Small intestine (tissue), 16 donors: ENCODE measurements at places on chromosomes 6 and 20.

DNA sequence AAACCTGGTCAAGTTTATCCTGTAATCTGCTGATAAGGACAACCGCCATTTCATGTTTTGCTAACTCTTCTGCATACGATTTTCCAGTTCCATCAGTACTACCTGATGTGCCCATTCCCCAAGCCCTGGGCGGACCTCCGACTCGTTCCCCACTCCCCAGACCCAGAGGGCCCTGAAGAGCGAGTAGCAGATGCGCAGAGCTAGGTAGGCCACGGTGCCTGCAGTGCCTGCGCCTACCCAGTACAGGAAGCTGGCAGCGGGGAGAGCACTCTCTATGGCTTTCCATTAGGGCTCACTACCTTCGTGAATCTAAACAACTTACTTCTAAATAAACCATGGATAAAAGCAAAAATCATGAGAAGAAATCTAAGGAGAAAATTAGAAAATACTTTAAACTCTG lies 14.3 kb upstream of the ZDHHC14 start:
- no peak for DNase-seq

DNA sequence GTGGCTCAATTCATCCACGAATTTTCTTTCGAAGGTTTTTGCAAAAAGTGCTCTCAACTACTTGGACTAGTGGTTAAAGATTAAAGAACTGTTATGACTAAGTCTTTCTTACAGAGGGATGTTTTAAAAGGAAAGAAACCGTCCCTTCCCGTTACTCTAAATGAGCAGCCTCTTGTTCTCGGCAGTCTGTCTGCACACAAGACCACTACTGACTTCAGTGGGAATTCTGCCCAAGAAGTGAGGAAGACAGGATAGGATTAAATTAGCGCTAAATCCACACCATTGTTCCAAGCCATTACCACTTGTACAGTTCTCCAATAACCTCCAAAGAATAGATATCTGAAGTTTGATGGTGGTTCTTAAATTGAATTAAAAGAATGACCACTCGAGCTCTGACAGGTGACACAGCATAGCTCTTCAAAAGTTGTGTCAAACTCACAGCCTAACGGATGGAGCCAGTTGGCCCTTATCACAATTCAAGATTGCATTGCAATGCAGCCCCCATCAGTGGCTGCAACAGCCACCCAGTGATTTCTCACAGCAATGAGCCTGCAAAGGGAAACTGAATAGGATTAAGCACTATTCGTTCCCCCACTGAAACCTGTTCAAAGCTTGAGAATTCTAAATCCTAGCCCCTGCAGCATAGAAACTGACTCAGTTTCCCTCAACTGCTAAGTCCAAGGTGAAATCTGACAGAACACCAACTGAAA lies 1.8 kb downstream of the EPB41L2 start:
- DNase-seq: peak; percentile 11

DNA sequence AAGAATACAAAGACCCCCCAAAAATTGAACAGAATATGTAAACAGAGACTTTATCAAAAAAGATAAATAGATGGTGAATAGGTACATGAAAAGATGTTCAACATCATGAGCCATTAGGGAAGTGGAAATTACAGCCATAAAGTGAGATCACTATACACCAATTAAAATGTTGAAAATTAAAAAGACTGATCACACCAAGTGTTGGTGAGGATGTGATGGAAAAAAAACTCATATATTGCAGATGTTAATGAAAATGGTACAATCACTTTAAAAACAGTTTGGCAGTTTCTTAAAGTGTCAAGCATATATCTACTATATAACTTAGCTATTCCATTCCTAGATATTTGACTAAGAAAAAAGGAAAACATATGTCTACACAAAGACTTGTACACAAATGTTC lies 280.5 kb downstream of the DHX35 start:
- DNase-seq: no peak

- DNase-seq: no peak
Observed at GRCh38 chr6:81683912-81684311, 68.6 kb downstream of the TENT5A start.

- DNase-seq: no peak
Observed at GRCh38 chr20:44464514-44464913, 11.2 kb upstream of the TTPAL start.

- no peak for DNase-seq
Observed at GRCh38 chr20:25320035-25320800, 70.4 kb downstream of the ABHD12 start.

DNA sequence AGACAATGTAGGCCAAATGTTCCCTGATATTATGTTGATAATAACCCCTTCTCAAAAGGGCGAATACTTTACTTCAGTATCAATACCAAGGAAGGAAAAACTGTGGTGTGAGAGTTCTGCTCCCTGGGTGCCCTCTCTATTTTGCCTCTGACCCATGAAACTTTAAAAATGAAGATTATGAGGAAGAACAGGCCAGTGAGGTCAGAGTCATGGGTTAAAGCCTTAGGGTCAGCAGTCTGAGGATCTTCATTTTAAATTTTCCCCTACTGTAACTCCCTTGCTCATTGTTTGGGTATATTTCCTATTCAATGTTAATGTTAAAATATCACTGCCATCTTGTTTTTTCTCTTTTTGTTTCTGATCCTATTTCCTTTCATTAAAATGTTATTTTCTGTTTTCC lies 47.9 kb downstream of the PRKN start:
- DNase-seq: no peak

GRCh38 chr6:153103319-153103655 lies 27.8 kb downstream of the RGS17 start:
- DNase-seq: no peak

GRCh38 chr6:72560721-72561593 lies 60.9 kb upstream of the KCNQ5 start:
- no peak for DNase-seq

DNA sequence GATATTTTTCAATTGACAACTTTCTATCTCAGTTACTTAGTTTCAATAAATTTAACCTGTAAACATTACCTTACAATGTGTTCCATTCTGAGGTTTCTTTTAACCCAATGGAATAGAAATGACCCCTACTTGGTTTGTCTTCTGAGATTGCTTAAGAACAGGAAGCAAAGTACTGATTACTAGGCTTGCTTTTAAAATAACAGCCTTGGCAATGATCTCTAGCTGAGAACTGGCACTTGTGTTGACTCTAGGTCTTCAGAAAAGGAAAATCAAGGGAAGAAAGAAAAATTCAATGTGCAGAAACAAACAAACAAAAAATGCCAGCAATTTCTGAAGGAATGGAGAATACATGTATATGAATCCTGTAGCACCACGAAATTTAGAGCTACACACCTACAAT lies 66.1 kb downstream of the SYNE1 start:
- DNase-seq: no peak

- no peak for DNase-seq
Observed at GRCh38 chr6:121235386-121235785, 98.9 kb downstream of the TBC1D32 start.

- DNase-seq: no peak
Observed at GRCh38 chr6:6875818-6876470, 231.8 kb upstream of the RREB1 start.

GRCh38 chr20:22682381-22682780 lies 98.0 kb upstream of the FOXA2 start:
- no peak for DNase-seq
